ENCODE measurements at places on chromosomes 2 and 18. TPM values are rescaled to one million over a fixed set of nuclear protein-coding genes. Genes with fewer than 3 reads are reported as not detected.

The FOXD4L1 gene
- total RNA-seq, result 0.11 TPM

The DSG2 gene
- 0.11 TPM for total RNA-seq

DNA sequence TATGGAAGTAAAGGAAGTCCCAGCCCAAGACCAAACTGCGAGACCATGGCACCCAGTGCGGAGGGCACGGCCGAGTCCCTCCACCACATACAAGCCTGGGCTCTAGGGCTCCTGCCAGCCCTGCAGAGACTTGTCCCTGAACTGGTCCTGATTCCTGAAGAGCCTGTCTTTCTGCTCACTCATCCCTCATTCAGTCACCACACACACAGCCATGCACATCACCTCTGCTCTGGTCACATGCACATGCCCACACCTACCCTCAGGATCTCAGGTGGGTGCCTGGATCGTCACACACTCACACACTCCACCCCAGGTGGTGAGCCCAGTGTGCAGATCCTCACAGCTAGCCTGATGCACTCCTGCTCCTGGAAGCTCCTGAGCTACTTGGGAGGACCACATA is 71.4 kb upstream of the LAPTM4A start:
- no peak for ATAC-seq

- no peak for ATAC-seq
Observed at GRCh38 chr18:57050310-57050949, 96.5 kb upstream of the BOD1L2 start.

DNA sequence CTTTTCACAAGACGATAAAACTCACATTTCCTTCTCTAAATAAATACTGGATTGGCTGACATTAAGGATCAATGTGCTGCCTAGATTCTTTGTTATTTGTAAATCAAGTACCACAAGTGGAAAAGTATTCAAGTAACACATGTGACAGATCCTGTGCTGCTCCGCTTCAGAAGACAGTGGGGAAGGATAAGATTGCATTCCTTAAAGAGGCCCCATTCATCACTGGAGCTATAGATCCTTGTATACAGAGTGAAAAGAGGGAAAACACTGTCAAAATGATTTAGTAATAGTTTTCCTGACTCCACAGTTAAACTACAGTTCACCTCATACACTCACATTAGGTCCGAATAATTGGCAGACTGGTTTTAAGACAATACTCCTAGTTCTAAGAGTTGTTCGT is 108.0 kb upstream of the CSRNP3 start:
- ATAC-seq, result no peak

GRCh38 chr2:139142252-139142880 is 362.2 kb upstream of the NXPH2 start:
- no peak for ATAC-seq

The HOXD1 gene
- not detected for total RNA-seq

The C2orf78 gene
- 0.08 TPM for total RNA-seq

The CENPA gene
- total RNA-seq, result 24.3 TPM

The C18orf54 gene
- 14.0 TPM for total RNA-seq

DNA sequence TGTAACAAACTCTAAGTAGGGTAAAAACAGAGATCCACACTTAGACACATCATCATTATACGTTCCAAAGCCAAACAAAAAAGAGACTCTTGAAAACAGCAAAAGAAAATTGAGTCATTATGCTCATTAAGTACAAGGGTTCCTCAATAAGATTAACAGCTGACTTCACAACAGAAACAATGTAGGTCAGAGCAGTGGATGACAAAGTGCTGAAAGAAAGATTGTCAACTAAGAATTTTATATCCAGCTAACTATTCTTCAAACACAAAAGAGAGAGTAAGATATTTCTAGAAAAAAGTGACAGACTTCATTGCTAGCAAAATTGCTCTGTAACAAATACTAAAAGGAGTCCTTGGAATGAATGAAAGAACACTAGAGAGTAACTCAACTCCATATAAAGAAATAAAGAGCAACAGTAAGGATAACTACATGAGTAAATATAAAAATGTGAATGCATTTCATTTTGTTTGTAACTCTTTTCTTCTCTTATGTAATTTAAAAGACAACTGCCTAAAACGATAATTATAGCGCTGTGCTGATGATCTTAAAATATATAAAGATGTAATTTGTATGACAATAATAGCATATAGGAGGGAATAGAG is 23.8 kb upstream of the DNER start:
- no peak for ATAC-seq

DNA sequence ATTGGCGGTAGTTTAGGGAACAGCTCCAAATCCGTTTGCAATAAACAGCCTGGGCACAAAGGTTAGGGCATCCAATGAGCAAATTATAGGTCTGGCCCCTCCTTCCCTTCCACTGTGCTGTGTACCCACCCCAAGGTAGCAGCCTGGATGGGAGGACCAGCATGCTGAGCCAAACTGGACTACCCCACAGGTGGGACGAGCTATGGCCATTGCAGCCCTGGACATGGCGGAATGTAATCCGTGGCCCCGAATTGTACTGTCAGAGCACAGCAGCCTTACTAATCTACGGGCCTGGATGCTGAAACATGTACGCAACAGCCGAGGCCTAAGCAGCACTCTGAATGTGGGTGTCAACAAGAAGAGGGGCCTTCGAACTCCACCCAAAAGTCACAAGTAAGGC is 6.7 kb downstream of the AGBL5 start:
- no peak for ATAC-seq

- ATAC-seq, result no peak
Observed at GRCh38 chr18:57780706-57781347, 22.3 kb downstream of the ATP8B1 start.

The ONECUT2 gene
- total RNA-seq, result not detected

- no peak for ATAC-seq
Observed at GRCh38 chr2:21097331-21097730, 26.4 kb upstream of the TDRD15 start.

GRCh38 chr2:221810245-221810644 is 238.1 kb upstream of the EPHA4 start:
- ATAC-seq, result no peak

DNA sequence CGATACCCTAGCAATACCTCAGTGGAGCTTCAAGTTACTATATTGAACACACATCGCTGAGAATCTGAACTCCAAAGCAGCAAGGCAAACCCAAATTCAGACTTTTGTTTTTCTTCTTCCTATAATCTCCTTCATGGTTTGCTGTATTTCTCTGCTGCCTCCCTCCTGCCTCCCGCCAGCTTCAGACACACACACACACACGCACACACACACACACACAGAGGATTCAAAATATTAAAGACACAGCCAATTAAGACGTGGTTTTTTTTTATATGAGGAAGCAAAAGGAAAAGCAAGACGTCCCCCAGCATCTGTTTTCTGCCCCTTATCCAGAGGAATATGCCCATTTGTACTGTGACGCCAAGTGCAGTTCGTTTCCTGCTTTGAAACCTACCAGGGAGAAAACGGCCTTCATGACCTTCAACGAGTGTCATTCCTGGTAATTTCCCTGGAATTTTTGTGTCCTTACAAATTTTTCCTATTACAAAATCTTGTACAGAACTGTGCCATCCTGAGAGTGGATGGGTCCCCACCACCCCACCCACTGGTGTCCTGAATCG is 547.9 kb upstream of the ID2 start:
- no peak for ATAC-seq

DNA sequence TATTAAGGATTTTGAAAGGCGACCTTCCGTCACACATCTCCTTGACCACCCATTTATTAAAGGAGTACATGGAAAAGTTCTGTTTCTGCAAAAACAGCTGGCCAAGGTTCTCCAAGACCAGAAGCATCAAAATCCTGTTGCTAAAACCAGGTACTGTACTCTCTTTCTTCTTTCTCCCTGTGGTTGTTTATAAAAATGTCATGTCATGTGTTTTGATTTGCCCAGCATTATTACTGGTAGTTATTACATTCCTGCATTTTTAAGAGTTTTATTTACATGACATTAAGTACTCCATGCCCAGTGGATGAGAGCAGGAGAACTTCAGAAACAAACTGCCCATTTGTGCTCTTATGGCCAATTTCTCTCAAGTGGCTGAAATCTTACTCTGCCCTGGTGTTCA is 191.3 kb downstream of the MYO3B start:
- no peak for ATAC-seq

The PUM2 gene
- 113 TPM for total RNA-seq

The ERCC3 gene
- 51.6 TPM for total RNA-seq

DNA sequence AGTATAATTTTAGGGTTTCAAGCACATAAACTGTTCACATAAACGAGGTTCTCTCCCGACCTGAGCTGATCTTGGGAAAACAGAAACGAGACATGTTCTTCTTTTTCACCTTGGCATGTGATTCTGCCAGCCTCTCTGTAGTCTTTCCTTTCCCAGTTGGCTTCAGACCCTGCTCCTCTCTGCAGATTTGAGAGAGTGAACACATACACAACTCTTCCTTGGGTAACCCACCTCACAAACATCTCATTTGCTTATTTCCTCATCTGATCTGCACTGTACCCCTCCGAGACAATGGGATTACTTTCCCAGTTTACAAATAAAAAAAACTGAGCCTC is 46.1 kb downstream of the REEP1 start:
- no peak for ATAC-seq

The L3MBTL4 gene
- total RNA-seq, result not detected

DNA sequence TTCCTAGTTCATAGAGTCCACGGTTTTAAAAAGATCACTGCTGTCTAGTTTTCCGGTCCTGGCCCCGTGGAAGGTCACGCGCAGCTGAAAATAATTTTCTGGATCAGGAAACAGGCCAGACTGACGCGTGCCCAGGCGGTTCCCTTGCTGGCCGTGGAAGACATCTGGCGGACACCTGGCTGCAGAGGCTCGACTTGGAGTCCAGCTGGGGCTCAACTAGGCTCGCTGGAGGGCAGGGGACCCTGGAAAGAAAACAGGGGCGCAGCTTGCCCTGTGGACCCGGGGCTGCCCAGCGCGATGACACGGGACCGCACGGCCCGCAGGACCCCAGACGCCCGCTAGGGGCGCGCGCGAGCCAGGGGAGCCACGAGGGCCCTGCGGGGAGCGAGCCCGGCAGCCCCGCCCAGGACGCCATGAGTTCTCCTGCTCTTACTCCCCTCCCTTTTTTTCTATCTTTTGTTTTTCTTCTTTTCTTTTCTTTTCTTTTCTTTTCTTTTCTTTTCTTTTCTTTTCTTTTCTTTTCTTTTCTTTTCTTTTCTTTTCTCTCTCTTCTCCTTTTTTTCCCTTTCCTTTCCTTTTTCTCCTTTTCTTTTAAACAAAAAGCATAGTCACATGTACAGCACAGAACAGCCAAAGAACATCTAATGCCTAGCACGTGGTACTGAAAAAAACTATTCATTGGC is 43.2 kb upstream of the UBE2F start:
- peak; percentile 92 for ATAC-seq

The BOLL gene
- not detected for total RNA-seq

The GREB1 gene
- total RNA-seq, result 1.0 TPM

GRCh38 chr18:79803611-79804051 is 5.9 kb downstream of the KCNG2 start:
- no peak for ATAC-seq

The USP37 gene
- total RNA-seq, result 111 TPM

The ALK gene
- not detected for total RNA-seq

DNA sequence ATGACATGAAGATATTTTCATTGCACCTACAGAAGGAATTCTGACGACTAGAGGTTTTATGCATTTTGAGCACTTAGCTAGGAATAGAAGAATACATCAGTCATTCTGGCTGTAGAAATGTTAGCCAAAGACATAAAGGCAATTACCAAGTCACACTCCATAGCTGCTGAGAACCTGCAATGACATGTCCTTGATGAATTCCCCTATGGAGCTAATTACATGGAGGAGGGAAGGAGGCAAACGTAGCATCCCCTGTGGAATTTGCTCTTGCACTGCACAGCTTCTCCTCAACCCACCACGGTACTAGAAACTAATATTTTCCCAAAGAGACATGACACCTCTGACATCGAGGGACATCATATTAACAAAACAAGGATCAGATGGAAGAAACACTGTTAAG is 174.0 kb upstream of the SESTD1 start:
- ATAC-seq, result no peak

DNA sequence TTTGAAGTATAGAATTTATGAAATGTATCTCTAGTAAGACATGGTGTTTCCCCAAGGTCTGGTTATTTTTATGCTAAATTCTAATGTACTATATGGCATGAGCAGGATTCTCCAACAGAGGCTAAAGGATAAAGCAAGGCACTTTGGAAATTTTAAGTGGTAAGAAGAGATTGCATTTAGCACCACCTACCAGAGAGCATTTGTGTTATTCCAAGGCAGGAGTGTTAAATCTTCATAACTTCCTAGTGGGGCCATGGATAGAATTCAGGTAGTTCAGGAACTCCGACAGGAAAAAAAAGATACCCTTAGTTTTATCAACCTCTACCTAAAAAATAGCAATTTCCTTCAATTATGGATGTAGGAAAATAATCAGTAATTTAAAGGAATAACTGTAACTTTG is 497.4 kb upstream of the CRIM1 start:
- ATAC-seq, result no peak

The NTSR2 gene
- total RNA-seq, result not detected

- ATAC-seq, result no peak
Observed at GRCh38 chr2:203897544-203897943, 30.0 kb downstream of the CTLA4 start.

All from activated T-helper 17 cell treated with anti-CD3 and anti-CD28 coated beads, Interleukin-2, amount 50 U/mL, for 72 hours (primary cell).